Activated CD4-positive, alpha-beta T cell treated with anti-CD3 and anti-CD28 coated beads for 48 hours (primary cell): ENCODE measurements at places on chromosomes 16 and 17.

- no peak for DNase-seq
Observed at GRCh38 chr16:85729452-85730185, 21.3 kb downstream of the C16orf74 start.

DNA sequence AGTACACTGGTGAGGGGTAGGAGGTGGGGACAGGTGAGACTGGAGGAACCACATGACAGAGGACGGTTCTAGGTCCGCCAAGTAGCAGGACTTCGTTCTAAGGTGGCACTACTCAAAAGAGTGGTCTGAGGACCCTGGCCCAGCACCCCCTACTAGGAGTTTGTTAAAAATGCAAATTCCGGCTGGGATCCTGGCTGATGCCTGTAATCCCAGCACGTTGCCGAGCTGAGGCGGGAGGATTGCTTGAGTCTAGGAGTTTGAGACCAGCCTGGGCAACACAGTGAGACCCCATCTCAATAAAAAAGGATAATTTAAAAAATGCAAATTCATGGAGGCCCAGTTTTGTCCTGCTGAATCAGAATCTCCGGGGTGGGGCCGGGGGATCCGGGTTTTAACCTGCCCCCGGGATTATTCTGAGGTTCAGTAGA lies 59.1 kb downstream of the WSB1 start:
- DNase-seq = no peak

DNA sequence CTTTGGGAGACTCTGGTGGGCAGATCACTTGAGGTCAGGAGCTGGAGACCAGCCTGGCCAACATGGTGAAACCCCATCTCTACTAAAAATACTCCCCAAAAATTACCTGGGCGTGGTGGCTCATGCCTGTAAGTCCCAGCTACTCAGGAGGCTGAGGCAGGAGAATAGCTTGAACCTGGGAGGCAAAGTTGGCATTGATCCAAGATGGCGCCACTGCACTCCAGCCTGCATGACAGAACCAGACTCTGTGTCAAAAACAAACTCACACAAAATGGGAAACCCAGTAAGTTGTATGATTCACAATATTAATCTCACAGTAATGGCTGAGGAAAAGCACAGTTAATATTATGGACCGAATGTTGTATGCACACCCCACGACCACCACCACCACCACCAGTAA lies 24.3 kb downstream of the WSB1 start:
- DNase-seq = no peak

- no peak for DNase-seq
Observed at GRCh38 chr16:2468725-2469398, 2.2 kb upstream of the NTN3 start.
